ENCODE measurements at places on chromosomes 12 and 14.
A peak's percentile ranks its signal among the peaks of the same experiment; 100 is the strongest.

DNA sequence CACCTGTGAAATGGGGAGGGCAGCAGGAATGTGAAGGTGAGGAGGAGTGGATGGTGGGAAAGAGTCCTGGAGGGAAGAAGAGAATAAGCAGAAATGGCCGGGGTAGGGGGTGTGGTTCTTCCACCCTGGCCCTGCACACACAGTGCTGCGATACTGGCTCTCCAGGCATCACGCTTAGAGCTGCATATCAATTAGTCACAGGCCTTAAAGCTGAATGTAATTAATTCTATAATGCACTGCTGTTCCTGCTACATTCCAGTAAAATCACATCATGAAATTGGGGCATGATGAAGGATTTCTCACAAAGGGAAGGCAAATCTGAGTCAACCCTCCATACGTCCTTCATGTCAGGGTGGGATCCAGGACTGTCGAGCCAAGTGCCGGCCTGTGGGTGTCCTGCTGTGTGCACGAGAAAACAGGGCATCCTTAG lies 566.1 kb downstream of the BCL11B start:
- no peak for DNase-seq

DNA sequence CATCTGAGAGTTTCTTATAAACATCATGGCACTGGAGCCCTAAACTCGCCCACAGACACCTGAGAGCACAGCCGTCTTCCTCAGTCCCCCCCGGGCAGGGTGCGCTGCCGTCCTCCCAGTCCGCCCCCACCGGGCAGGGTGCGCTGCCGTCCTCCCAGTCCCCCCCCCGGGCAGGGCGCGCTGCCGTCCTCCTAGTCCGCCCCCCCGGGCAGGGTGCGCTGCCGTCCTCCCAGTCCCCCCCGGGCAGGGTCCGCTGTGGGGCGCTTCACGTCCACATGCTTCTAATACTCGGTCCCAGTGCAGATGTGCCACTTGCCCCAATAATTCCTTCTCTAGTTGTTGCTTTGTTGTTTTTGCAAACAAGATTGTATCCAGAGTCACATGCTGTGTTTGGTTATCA lies 6.9 kb upstream of the ADSS1 start:
- no peak for DNase-seq

GRCh38 chr12:40038619-40039018 lies 67.3 kb downstream of the SLC2A13 start:
- DNase-seq, result no peak

GRCh38 chr14:57060276-57060955 lies 208.3 kb downstream of the EXOC5 start:
- peak; percentile 79 for DNase-seq

DNA sequence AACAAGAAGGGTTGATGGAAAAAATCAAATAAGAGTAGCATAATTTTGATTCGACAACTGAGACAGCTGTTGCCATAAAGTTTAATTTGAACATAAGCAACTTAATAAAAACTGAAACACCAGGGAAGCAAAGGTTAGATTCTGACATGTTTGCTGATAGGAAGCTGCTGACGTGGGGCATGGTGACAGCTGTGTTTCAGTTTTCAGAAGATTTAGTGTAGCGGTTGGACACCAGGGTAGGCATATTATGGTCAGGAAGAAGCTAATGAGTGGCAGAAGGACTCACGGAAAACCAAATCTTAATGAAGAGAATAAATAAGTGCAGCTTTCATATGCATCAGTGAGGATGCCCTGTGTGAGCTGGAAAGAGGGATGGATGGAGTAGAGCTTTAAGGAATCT lies 336.7 kb upstream of the RPL10L start:
- peak; percentile 15 for DNase-seq

DNA sequence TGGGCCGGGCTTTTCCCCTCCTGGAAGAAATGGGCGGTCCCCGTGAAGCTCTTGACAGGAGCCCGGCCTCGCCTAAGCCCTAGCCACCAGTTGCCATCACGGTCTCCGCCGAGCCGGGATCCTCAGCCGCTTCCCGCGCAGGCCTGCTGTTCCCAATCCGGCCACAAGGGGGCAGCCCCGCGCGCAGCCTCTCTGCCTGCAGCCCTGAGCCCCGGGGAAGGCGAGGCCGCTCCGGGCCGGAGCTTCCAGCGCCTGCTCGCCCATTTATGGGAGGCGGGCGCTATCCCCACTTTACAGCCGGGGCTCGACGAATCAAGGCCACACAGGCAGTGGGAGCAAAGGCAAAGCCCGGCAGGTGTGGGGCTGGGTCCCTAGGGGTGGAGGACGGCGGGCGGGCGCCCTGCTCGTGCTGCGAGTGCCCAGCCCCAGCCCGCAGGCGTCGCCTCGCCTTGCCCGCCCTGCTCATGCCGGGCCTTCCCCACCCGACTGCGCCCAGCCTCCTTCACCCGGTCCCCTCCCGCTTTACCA lies 61.5 kb downstream of the LGMN start:
- peak; percentile 93 for DNase-seq

GRCh38 chr14:87081004-87081403 lies 912.0 kb downstream of the GALC start:
- peak; percentile 4 for DNase-seq

- no peak for DNase-seq
Measured at GRCh38 chr12:95922231-95922630, 20.2 kb downstream of the CCDC38 start.

DNA sequence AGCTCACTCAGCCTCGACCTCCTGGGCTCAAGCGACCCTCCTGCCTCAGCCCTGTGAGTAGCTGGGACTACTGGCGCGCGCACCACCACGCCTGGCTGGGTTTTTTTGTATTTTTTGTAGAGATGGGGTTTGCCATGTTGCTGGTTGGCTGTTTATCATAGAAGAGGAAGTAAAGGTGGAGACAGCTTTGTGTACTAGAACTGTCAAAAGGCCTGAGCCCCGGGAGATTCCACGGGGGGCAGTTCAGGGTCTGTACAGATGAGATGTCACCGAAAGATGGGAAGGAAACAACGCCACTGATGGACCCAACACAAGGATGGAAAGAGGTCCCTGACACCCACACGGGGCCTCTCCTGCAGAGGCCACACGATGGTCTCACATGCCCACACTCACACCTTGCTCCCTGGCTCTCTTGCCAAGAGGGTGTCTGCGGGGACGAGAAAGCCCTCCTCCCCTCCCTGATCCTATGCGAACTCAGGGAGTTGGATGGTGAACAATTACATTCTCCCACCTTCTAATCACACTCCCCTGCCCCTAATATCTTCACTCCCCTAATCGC lies 66.6 kb downstream of the KDM2B start:
- DNase-seq, result no peak

DNA sequence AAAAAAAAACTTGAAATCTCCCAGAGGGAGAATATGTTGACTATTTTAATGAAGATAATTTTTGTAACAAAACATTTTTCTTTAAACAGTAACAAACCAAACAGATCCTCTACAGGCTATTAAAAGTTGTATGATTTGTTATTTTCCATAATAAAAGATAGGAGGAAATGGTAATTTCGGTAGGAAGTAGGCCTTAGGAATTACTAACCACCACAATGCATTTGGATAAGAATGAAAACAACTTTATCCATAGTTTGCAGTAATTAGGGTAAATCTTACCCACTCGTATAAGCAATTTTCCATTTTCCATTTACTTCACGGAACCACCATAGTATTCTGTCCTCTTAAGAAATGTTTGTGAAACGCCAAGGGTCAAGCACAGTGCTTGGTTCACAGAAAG lies 6.0 kb downstream of the USP44 start:
- no peak for DNase-seq
